ENCODE measurements at places on chromosomes 4 and X.

DNA sequence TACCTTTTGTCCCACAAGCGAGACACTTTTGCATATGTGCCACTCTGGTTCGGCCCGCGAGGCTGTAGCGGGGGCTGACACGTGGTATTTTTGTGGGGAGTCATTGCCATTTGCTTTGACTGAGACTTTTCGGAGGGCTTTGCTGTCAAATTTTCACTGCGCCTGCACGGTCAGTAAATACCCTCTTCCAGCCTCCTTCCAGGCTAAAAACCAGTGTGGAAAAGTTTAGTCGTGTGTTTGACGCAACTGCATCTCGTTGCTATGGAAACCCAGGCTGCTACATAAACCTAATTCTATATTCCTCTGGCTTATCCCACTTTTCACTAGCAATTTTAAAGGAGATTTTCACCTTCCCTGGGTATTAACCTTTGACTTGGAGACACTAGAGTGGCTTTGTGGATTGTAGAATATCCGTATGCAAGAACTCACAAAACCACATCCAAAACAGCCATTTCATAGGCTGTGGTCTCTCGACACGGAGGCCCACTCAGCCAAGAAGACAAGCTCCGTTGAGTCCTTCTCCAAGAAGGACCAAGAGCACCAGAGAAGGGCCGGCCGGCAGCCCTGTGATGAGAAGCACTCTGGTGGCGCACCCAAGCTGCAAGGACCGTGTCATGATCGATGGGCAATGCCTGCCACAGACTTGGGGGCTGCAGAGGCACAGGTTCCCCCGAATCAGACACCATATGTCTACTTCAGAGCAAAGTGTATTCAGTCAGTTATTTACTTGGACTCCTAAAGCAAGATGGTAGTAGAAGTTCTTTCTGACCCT, 38.4 kb upstream of the ENPP6 start:
- no peak for DNase-seq

DNA sequence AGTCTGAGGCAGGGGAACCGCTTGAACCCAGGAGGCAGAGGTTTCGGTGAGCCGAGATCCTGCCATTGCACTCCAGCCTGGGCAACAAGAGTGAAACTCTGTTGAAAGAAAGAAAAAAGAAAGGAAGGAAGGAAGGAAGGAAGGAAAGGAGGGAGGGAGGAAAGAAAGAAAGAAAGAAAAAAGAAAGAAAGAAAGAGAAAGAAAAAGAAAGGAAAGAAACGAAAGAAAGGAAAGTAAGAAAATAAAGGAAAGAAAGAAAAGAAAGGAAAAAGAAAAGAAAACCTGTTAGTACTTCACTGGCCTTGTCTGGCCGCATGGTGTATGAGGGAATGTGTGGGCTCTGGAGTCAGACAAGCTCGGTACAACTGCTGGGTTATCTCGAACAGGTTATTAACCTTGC, 20.8 kb upstream of the MAGEA1 start:
- DNase-seq = no peak

GRCh38 chrX:107716118-107716684, 59.4 kb downstream of the TSC22D3 start:
- no peak for DNase-seq

DNA sequence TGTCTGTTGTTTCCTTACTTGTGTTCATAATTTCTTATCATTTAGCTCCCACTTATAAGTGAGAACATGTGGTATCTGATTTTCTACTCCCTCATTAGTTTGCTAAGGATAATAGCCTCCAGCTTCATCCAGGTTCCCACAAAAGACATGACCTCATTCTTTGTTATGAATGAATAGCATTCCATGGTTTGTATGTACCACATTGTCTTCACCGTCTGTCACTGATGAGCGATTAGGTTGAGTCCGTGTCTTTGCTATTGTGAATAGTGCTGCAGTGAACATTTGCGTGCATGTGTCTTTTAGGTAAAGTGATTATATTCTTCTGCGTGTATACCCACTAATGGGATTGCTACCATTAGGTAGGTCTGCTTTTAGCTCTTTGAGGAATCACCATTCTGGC, 624.3 kb upstream of the EPHA5 start:
- DNase-seq = no peak

- no peak for DNase-seq
These were observed 47.5 kb downstream of the ZGRF1 start for GRCh38 chr4:112589206-112589605.

DNA sequence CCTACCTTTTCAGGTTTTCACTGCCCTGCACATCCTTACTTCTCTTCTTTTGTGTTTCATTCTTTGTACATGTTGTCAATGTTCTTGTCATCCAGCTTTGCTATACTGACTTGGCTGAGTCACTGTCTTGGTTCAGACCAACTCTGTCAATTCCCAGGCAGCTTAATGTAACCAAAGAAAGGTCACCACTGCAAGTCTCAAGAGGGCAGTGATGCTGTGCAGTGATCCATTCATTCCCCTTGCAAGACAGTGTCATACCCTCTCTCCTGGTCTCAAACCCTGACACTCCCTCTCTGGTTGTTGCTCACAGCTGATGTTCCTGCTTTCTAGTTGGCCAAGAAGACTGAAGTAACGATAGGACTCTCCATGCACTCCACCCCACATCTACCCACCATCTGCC, 17.5 kb downstream of the RAB39B start:
- DNase-seq = no peak

- DNase-seq = no peak
These were observed 13.1 kb upstream of the IDS start for GRCh38 chrX:149518236-149518635.

- no peak for DNase-seq
These were observed 24.9 kb downstream of the CD99L2 start for GRCh38 chrX:150873616-150874015.

GRCh38 chrX:106201502-106202178, 33.5 kb downstream of the PWWP3B start:
- no peak for DNase-seq

DNA sequence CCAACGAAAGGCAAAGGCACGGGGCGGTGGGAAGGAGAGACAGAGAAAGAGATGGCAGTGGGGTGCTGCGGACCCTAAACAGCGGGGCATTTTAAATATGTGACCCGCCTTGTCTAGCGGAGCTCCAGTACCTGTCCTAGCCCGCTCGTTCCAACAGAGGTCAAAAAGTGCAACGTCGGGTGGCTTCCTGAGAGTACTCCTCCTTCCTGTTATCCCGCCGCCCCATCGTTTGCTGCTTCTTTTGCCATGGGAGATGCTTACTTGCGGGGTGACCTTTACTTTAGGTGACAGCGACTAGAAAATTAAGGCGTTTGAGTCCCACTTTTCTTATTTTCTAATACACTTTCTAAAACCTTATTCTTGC, 735 bp downstream of the NRK start:
- no peak for DNase-seq

DNA sequence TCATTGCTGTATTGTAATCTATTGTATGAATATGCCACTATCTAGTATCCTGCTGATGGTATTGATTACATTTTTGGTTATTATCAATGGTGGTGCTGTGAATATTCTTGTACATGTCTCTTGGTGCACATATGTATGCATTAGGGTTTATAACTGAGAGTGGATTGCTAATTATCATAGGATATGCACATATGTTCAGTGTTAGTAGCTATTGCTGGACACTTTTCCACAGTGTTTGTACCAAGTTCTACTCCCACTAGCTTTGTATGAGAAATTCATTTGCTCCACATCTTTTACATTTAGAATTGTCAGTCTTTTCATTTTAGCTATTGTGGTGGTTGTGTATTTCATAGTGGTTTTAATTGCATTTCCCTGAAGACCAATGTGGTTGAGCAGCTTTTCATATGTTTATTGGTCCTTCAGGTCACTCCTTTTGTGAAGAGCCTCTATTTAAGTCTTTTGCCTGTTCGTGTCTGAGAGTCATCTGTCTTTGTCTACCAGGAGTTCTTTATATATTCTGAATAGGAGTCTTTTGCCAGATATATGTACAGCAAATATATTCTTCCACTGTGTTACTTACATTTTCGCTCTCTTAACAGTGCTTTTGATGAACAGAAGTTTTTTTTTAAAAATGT, 87.1 kb downstream of the TBC1D19 start:
- DNase-seq = peak; percentile 70

Measured in NCI-H187 (cell line).